ENCODE measurements at places on chromosomes 5 and 9. TPM values are rescaled to one million over a fixed set of nuclear protein-coding genes. Genes with fewer than 3 reads are reported as not detected.

GRCh38 chr5:17282283-17283120, 65.1 kb downstream of the BASP1 start:
- no peak for DNase-seq

Gene PGM5
- 0.79 TPM for total RNA-seq

GRCh38 chr9:127444921-127445850, 6.0 kb downstream of the RPL12 start:
- DNase-seq: no peak

Gene F12
- 4.0 TPM for total RNA-seq

Gene SYK
- total RNA-seq: 12.3 TPM

Gene SV2C
- 0.04 TPM for total RNA-seq

DNA sequence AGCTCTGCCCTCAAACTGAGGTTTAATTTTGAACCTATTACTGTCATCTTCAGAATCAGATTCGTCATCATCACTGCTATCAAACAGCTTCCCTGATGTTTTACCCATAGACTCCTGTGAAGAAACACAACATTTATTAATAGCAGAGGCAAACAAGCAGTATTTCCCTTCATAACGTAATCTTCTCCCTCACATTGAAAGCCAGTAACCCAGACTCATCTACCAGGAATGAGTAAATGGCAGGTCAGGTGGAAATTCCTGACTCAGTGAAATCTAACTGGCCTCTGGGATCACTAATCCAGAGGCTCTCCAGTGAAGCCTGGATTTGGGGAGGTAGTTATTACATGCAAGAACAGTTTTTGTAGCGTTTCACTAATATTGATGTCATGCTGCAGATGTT, 14.6 kb downstream of the NOL8 start:
- no peak for DNase-seq

DNA sequence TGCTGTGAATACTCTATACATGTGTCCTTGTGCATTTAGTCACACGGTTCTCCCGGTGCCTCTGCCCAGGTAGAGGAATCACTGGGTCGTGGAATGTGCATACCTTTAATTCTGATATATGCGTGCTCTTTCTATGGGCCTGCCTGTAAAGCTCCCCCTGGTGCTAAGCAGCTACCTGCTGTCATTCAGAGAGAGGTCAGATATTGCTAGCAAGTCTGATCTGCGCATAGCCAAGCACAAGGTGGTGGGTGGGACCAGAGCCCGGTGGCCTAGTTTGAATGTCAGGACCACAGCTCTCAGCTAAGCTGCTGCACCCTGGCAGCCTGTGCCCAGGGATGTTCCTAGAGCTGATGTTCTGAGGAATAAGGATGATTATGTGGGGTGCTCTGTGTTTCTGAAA, 33.4 kb downstream of the TJP2 start:
- no peak for DNase-seq

Gene CPEB4
- 32.7 TPM for total RNA-seq

- no peak for DNase-seq
Observed at GRCh38 chr9:128906741-128907140, 14.0 kb upstream of the PHYHD1 start.

GRCh38 chr5:59390074-59390659, 503.4 kb downstream of the PDE4D start:
- DNase-seq: no peak

Gene CHSY3
- total RNA-seq: 1.7 TPM

GRCh38 chr9:127555840-127556820, 55.9 kb upstream of the STXBP1 start:
- DNase-seq: peak; percentile 89

- no peak for DNase-seq
Observed at GRCh38 chr5:163509291-163509951, 4.0 kb downstream of the MAT2B start.

DNA sequence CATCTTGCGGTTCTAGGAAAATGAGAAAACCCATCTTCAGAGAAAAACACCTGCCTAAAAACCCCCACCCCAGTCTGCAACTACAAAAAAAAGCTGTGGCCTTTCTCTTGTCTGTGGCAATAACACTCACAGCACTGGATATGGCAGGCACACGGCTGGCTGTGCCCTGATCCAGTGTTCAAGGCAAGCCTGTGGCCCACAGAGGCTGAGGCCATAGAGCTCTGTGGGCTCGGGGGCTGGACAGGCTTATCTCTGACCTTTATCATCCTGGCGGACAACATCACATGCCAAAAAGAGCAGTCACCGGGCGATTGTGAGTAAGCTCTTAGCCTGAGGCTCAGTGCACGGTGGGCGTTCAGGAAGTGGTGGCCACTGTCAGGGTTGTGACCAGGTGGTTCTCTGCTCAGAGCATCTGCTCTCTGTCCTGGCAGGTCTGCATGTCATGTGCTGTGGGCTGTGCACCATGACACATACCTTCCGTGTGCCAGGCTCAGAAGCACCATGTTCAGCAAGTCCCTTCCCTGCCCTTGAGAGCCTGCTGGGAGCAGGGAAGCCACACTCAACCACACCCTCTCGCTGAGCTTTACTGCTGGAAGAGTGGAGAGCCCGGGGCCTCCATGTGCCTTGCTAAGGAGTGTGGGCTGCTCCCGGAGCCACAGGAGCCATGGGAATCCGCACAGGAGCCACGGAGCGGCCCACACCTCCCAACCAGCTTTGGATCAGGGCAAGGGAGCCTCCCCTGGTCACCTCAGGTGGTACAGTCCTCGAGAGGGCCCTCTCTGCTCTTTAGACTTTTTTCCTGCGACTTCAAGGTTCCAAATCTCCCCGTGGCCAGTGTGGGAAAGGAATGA, 34.6 kb upstream of the WDR38 start:
- peak; percentile 63 for DNase-seq

GRCh38 chr9:98521141-98521540, 187.6 kb downstream of the GABBR2 start:
- DNase-seq: peak; percentile 19

DNA sequence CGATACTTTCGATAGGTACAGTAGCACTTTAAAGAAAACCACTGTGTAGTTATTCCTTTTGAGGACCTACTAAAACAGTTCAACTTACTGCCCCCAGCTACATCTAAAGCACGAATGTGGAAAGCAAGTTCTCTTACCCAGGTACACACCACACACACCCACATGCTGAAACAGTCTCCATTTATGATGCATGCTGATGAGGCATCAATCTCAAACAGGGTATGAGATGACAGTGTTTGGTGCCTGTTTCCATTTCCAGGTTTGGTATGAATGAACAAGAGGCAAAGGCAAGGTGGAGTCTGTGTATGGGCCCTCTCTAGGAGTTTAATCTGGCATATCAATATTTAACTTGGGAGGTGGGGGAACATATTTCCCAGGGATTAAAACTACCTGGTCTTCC, 13.9 kb downstream of the HMGXB3 start:
- DNase-seq: no peak

Gene ZFP37
- total RNA-seq: 0.68 TPM

Gene LOX
- total RNA-seq: 13.2 TPM

Gene PTGER4
- total RNA-seq: 13.8 TPM
